Psoas muscle (tissue), 8 donors: ENCODE measurements at places on chromosomes 5 and 9. TPM values are rescaled to one million over a fixed set of nuclear protein-coding genes. Genes with fewer than 3 reads are reported as not detected.

TMEM232 gene
- total RNA-seq, result 1.1 TPM

DNA sequence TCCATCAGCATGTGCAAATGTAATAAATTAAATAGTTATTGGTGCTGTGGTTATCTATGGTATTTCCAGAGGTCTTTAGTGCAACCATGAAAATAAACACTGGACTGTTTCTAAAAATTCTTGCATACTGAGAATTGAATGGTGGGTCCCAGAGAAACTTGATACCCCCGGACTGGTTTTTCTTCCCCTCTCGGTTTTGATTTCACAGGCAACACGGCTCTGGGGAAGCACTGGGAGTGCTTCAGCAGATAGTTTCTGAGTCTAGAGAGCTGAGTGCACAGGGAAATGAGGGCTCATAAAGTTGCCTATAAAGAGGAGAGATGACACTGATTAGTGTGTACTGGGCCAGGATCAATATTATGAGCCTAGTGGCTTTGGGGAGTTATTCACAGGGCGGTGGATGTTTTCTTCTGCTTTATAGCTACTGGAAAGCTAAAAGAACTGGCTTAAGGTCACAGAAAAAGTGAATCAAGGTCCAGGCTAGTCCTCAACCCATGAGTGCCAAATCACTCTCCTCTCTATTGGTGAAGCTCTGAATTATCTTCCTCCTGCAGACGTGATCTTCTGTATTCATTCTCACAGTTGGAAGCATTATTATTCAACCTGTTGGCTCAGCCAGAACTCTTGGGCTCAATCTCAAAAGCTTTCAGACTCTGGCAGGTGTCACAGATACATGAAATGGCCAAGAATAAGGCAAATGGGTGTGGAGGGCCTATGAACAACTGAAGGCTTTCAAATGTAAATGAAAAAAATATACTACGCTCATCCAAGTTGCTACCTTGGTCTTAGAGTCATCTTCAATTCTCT is 170.2 kb upstream of the HMHB1 start:
- no peak for DNase-seq

DNA sequence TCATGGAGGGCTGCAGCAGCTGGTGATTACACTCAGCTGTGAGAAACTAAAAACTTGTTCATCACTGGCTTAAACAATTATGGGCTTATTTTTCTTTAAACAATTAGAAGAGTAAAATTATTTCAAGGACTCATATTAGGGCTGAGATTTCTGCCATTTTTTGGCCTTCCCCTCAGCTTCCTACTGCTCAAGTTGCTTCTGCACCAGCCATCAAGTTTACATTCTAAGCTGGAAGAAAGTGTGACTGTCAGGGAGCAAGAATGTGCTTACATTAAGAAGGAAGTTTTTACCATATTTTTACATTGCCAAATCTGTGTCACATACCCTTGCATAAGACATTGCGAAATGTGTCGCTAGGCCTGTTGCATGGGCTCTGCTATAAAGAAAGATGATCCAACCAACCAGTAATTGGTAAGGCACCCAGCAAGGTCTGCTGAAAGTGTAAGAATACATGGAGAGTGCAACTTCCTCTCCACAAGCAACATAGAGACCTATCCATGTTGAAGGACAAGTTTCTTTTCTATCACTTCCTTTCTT is 260.3 kb upstream of the CDH10 start:
- DNase-seq, result no peak

DNA sequence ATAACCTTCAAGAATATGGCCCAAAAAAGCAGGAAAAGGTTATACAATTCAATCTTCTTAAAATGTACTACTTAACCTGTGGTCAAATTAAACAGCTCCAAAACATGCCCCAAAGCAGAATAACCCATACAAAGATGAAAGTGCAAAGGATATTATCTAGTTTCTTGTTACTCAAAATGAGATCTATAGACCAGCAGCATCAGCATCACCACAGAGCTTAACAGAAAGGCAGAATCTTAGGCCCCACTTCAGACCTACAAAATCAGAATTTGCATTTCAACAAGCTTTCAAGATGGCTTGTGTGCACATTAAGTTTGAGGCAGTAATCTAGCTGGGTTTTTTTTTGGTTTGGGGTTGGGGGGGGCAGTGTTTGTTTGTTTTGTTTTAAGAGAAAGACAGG is 54.0 kb downstream of the SCAI start:
- no peak for DNase-seq

- no peak for DNase-seq
Measured at GRCh38 chr5:89282554-89283510, 399.8 kb upstream of the MEF2C start.

CNTFR gene
- 66.4 TPM for total RNA-seq

GRCh38 chr9:100150214-100150613 is 51.2 kb downstream of the INVS start:
- DNase-seq, result no peak

PWWP2A gene
- 13.4 TPM for total RNA-seq

IGIP gene
- total RNA-seq, result 5.1 TPM

DNA sequence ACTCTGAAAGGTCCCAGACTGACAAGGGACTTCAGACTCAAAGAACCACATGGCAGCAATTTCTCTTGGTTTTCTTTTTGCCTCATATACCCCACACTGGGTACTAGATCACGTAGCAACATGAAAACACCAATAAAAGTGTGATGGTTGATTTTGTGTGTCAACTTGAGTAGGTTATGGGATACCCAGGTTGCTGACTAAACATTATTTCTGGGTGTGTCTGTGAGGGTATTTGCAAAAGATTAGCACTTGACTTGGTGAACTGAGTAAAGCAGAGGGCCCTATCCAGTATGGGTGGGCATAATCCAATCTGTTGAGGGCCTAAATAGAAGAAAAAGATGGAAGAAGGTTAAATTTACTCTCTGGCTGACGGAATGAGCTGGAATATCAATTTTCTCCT is 53.8 kb upstream of the ZNF618 start:
- DNase-seq, result no peak

DNA sequence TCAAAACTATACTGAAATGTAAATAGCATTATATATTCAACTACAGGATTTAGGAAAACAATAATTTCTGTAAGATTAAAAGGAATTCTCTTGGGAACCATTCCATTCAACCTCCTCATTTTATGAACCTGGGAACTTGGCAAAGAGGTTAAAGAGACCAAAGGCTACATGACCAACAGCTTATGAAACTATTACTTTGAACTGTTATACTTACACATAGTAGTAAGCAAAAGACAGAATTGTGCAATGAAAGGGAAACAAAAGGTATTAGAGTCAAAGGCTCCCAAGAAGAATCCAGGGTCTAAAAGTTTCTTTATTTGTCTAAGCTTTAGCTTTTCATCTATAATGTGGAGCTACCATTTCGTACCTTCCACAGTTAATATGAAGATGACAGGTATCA is 7.2 kb downstream of the C9orf72 start:
- no peak for DNase-seq

DNA sequence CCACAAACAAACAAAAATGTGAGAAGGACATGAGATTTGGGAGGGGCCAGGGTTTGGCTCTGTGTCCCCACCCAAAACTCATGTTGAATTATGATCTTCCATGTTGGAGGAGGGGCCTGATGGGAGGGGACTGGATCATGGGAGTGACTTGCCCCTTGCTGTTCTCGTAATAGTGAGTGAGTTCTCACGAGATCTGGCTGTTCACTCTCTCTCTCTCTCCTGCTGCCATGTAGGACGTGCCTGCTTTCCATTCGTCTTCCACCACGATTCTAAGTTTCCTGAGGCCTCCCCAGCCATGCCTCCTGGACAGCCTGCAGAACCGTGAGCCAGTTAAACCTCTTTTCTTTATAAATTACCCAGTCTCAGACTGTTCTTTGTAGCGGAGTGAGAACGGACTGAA is 118.7 kb downstream of the RXRA start:
- no peak for DNase-seq

KIAA0825 gene
- 1.5 TPM for total RNA-seq

GRCh38 chr5:65474130-65474711 is 7.5 kb downstream of the ADAMTS6 start:
- no peak for DNase-seq

PRKAA1 gene
- total RNA-seq, result 36.5 TPM

- no peak for DNase-seq
Measured at GRCh38 chr5:13859270-13860065, 85.0 kb downstream of the DNAH5 start.

DNA sequence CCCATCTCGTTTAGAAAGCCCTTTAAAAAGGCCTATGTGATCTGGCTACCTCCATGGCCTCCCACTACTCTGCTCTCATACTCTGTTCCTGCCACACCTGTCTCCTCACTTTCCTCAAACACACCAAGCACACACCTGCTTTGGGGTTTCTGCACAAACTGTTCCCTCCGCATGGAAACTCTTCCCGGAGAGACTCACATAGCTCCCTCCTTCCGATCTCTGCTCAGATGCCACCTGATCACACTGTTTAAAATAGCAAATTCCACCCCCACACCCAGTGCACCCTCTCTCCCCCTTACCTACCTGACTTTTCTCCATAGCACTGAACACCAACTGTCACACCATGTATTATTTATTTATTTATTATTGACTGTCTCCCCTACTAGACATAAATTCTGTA is 84.0 kb upstream of the NR4A3 start:
- DNase-seq, result no peak

DNA sequence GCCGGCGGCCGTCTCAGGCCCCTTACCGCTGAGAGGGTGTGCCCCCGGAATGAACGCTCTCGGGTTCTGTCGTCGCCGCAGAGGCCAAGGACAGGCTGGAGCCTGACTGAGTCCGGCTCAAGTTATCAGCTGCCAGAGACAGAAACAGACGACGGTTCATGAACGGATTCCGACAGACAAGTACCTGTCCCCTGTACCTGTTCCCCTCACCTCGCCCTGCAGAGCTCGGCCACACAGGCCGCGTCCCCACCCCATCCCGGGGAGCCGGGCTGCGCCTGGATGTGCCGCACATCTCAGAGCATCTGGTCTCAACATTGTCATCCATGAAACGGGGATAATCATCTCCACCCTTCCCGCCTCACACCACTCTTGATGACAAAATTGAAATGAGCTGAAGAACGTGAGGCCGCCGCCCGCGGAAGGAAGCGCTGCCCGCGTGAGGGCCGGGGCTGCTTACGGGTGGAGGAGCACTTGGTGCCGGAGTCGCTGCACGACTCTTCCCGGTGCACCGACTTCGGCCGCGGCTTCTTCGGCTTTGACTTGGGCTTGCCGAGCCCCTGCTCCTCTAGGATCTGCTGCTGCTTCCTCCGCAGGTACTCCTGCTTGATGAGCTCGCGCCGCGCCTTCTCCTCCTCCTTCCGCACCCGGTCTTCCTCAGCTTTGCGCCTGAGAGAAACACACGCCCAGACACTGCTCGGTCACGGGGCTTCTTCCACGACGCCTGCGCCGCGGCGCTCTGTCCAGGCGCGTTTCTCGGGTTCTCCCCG is 89.2 kb downstream of the CAMSAP1 start:
- DNase-seq, result no peak

FBP2 gene
- total RNA-seq, result 42.4 TPM

DNA sequence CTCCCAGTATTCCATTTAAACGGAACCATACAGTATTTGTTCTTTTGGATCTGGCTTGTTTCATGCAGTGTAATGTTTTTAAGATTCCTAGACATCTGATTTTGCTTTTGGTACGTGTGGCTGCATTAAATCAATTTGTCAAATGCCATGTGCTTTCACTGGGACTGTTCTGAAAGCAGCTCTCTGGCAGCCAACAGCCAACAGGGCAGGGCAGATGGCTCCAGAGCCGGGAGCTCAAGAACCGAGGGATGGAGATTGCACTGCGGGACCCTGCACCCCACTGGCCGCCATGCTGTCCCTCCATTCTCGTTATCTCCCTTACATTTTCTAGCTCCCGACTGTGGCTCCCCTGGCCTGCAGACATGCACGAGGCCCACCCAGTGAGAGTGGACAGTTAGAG is 33.4 kb upstream of the AIF1L start:
- DNase-seq, result no peak

ITK gene
- 0.30 TPM for total RNA-seq

- no peak for DNase-seq
Measured at GRCh38 chr5:171840711-171841522, 55.3 kb downstream of the SMIM23 start.

- DNase-seq, result no peak
Measured at GRCh38 chr5:95916687-95917085, 45.0 kb downstream of the ELL2 start.

ADAMTS6 gene
- total RNA-seq, result 0.59 TPM

DNA sequence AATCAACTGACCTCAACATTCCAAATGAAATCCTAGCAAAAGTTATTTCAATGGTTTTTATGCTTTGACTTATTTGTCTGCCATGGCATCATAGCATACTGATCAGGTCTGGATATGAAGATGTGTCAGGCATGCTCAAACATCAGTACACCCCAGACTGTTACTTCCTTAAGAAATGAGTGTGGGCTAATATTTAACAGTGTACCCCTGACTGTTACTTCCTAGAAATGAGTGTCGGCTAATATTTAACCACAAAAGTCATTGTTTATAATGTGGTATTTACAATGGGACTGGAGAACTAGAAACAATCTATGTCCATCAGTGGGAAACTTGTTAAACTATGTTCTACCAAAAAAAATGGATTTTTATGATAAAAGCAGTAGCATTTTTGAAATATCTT is 38.1 kb upstream of the HNRNPA0 start:
- DNase-seq, result no peak

SCGB3A2 gene
- not detected for total RNA-seq

DNA sequence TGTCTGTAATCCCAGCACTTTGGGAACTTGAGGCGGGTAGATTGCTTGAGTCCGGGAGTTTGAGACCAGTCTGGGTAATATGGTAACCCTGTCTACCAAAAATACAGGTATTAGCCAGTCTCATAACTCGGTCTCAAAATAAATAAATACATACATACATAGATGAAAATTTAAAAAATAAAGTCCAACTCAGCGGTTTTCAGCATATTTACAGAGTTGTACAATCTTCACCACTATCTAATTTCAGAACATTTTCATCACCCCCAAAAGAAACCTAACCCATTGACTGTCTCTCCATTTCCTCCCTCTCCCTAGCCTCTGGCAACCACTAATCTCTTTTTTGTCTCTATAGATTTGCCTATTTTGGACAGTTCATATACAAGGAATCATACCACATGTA is 10.7 kb downstream of the RMND5B start:
- no peak for DNase-seq

DNA sequence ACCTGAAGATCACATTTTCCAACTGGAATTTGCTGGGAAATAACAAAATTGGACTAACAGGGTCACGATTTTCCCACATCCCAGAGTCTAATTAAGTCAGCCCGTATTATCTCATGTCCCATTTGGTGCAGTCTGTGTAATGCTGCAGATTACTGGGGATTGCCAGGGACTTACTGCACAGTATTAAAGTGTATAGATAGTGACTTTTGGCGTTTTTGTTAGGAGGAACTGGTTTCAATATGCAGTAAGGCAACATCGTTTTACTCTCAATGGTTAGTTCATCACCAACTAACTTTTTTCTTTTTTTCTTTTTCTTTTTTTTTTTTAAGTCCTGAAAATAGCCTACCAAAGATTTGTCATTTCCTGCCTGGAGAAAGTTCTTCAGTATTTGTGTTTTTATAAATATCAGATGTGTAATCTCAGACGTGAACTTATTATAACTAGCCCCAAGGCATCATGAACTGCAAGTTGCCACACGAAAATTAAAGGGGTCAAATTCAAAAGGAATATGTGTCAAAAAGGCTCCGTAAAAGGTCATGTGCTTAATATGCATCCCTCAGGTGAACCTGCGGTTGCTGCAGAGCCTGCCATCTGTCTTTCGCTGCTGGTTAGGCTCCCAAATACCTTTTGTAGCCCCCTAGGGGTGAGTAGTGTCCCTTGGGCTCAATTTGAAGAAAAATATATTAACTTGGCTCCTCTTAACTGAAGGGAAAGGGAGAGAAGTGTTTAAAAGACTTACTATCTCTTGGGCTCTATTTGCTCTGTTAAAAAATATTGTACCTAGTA is 176.7 kb upstream of the ADAMTSL1 start:
- DNase-seq, result no peak
